ENCODE measurements at places on chromosomes 4 and X.

DNA sequence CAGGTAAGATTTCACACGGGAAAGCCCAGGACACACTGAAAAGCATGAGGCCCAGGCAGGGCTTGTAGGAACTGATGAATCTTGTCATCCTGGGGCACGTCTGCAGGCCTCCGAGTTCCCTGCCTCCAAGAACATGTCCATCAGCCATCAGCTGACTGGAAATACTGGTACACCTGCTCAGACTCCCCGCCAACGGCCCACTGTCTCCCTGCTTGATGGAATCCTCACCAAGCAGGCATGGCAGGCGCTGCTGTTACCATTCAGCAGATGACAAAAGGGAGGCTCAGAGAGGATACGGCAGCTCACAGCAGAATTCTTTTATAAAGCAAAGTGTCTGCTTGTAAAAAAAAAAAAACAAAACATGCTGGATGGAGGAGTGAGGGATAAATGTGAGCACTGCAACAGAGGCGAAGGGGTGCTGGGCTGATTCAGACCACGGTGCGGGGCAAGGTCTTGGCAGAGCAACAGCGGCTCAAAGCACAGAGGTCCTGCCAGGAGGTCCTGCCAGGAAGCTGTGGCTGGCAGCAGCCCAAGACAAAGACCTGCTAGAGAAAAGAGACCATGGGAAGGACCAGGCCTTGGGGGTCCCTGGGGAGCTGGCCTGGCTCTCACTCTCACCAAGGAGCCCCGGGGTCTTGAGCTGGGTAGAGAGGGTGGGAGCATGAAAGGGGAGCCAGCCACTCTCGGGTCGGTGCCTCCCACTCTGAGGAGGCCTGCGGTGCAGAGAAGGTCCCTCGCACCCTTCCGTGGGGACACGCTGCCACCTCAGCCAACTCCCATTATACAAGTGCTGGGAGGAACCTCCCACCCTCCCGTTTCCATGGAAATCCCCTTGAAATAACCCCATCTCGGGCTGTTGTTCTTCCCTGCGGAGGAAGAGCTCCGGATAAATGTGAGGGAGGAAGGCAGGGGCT, 25.6 kb downstream of the PPP2R2C start:
- DNase-seq: no peak

DNA sequence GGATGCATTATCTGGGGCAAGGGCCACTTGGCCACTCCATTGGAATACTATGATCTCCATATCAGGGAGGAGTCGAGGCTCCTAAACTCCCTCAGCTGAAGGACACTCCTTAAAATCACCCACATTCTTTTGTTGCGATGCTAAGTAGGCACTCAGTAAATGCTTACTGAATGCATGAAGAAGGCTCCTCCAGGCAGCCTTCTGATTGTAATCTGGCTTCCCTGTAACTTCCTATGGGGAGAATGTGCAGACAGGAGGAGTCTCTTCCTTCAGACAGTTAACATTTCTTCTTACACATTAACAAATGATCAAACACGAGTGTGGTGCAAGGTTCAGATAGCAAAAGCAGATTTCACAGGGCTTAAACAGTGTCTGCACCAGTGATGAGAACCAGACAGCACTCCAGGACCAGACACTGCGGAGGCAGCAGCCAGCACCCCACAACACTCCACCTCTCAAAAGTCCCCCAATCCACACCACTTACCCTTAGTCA, 21.4 kb upstream of the USO1 start:
- DNase-seq: no peak

DNA sequence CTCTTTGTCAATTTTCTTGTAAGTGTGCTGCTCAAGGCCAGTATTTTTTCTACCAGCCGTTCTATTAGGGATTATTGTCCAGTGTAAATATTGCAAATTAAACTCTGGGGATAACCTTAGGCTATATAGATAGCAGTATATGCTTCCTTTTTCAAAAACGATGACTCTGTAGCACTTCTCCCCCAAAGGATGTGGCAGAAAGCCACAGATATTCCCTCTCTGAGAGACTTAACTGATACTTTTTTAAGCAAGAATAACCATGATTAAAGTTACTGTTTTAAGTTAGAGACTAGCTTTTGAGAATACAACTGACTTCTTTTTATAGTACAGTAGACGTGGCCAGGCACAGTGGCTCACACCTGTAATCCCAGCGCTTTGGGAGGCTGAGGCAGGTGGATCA, 130.0 kb downstream of the FHIP1A start:
- no peak for DNase-seq

DNA sequence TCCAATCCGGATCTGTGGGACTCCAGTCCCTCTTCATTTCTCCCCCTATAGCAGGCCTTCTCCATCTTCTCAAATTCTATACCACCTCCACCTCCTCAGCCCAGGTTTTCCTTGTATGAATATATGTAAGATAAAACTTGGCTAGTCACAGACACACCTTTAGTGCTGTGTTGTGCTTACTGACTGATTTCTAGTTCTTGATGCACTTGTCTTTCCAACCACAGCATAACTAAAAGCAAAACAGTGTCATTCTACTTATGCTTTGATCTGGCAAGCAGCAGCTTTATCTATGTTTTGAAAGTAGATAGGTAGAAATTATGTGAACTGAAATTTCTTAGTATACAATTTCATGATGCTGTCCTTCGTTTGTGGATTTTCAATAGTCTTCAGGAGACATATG, 47.5 kb downstream of the CCNI start:
- no peak for DNase-seq

DNA sequence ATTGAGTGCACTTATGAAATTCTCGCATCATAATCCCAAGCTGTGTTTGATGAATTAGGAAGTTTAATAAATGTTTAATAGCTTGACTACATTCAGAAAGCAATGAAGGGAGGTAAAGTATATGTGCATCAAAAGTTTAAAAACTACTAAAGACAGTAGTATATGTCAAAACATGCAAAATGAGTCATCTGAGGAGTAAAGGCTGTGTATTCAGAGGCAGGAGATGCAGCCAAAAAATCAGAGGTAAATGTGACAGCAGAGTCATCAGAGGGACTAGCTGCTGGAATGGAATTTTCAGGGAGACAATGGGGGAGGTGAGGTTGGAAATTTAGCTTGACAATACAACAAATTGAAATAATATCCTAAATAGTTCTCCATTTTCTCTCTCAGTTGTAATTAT, 127.0 kb upstream of the FUNDC1 start:
- DNase-seq: no peak

- DNase-seq: no peak
Observed at GRCh38 chr4:119707336-119707735, 78.7 kb upstream of the PDE5A start.

GRCh38 chr4:167233685-167234315, 494 bp downstream of the SPOCK3 start:
- DNase-seq: no peak

DNA sequence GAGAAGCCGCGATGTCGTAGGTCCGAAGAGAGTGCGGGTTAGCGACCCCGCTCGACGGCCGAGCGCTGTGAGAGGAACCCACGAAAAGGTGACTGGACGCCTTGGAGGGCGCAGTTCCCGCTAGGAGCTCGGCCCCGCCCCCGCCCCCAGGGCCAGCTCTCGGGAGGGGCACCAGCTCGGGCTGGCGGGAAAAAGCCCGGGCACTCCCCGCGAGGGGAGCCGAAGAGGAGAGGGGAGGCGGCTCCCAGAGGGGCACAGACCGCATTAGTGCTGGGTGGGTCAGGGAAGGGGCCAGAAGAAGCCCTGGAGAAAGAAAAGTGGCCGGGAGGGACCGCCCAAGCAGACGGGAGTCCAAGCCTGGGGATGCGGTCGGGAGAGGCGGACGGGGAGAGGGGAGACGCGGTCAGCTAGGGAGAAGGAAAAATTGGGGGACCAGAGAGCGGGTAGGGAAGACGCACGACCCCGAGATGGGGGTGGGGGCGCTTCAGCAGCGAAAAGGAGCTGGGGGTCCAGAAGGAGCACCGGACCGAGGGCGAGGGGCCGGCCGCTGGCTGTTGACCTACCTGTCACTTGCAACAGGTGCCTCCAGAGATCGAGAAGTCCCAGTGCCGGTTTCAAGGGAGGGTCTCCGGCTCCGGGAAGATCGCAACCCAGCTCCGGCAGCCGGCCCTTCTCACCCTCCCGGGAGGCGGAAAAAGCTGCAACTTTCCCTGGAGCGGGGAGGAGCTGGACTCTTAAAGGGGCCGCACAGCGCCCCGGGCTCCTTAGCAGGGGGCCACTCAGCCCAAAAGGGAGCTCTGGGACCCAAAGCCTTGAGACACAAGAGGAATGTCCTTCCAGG, at the start of gene SYTL4:
TSS of gene SYTL4 (minus strand) at position 681 of the 841 bp plus-strand sequence. CDS start 30,084 bp downstream, outside the sequence.
- no peak for DNase-seq

GRCh38 chr4:4981427-4981826, 37.8 kb downstream of the CYTL1 start:
- DNase-seq: peak; percentile 64

GRCh38 chr4:3872834-3873313, 106.7 kb downstream of the ADRA2C start:
- no peak for DNase-seq

- DNase-seq: no peak
Observed at GRCh38 chrX:124501586-124501985, 155.2 kb downstream of the SH2D1A start.

DNA sequence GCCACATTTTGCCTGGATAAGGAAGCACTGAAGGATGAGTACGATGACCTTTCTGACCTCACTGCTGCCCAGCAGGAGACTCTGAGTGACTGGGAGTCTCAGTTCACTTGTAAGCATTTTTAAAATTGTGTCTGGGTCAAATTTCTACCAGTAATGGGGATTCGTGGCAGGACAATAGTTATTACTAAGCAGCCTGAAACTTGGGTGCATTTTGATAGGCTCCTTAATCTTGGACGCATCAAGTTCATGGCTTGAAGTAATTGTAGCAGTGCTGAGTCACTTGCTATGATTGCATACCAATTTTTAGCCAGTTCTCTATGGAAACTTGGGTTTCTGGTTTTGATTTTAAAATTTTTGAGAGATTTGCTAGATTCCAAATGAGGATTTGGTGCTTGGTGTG, 4.3 kb downstream of the PGRMC1 start:
- DNase-seq: peak; percentile 79

DNA sequence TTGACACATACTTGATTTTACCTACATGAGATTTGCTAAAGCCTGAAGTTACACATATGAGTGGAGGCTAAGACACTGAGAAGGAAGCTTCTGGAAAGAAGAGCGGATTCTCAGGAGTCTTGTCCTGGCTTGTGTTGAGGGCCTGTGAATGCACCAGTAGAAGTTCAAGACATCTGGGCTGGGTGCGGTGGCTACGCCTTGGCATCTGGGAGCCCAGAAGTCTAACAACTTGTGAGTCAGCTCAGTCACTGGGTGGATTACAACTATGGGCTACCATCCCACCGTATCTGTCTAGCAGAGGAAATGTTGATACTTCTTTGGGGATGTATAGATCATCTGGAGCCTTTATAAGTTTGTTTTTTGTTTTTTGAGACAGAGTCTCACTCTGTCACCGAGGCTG, 375.6 kb upstream of the SMIM31 start:
- DNase-seq: no peak

- no peak for DNase-seq
Observed at GRCh38 chr4:140388015-140388414, 14.6 kb downstream of the SCOC start.

GRCh38 chr4:32601848-32602247, 1881.7 kb downstream of the PCDH7 start:
- no peak for DNase-seq

DNA sequence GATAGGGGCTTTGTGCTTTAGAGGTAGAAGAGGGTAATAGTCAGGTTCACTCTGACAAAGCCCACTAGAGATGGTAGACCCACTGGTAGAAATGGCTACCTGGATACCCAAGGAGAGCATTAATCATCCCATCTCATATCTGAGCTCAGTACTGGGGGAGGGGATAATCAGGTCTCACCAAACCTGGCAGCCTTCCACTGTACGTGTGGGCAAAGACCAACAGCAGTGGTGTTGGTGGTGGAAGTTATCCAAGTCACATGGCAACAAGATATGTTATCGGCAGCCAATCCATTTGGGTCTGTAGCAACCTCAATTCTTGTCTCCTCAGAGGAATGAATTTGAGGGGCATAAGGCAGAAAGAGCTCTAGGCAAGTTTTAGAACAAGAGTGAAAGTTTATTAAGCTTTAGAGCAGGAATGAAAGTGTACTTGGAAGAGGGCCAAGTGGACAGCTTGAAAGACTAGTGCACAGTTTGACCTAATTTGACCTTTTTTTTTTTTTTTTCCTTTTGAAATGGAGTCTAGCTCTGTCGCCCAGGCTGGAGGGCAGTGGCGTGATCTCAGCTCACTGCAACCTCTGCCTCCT, 67.0 kb upstream of the CXCL13 start:
- no peak for DNase-seq

DNA sequence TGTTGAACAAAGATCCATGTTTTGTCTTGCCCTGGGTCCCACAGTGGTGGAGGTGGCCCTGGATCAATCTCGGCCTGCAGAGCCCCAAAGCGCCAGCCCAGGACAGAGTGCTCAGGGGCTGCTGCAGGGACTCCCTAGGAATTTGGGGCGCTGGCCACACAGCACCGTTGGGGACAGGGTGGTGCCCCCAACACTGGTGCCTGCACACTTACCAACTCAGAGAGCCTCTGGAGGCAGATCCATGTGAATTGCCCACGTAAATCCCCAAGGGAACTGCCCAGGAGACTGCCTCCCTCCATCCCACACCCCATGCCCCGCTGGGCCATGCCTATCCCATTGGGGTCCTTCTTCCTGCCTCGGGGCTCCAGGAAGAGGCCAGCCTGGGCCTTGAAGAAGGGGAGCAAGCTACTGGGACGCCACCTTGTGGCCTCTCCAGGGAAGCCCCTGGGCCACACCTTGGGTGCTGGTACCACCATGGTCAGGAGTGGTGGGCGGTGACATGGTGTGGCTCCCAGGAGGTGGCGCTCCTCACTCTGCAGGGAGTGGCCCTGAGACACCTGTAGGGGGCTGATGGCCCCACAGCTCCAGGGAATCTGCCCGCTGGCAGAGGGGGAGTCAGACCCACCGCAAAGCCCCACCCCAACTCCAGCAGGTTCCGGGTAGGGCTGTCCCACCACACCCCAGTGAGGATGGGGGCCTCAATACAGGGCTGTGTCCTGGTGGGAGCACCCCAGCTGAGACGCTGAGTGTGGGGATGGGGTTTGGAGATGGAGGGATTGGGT, 22.8 kb downstream of the CFAP99 start:
- no peak for DNase-seq

- no peak for DNase-seq
Observed at GRCh38 chrX:41333003-41333743, 789 bp upstream of the DDX3X start.

DNA sequence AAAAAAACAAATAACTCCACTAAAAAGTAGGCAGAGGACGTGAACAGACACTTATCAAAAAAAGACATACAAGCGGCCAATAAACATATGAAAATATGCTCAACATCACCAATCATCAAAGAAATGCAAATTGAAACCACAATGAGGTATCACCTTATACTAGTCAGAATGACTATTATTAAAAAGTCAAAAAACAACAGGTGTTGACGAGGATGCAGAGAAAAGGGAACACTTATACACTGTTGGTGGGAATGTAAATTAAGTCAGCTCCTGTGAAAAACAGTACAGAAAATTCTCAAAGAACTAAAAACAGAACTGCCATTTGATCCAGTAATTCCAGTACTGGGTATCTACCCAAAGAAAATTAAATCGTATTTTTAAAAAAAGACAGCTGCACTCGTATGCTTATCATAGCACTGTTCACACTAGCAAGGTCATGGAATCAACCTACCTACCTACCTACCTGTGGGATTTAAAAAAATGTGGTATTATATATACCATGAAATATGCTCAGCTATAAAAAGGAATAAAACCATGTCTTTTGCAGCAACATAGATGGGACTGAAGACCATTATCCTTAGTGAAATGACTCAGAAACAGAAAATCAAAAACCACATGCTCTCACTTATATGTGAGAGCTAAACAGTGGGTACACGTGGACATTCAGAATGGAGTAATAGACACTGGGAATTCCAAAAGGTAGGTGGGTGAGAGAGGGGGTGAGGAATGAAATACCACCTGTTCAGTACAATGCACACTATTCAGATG, 24.8 kb upstream of the PTPN13 start:
- no peak for DNase-seq

GRCh38 chr4:139015948-139016471, 429 bp downstream of the NOCT start:
- no peak for DNase-seq
